ENCODE measurements at places on chromosomes 3 and 15.

DNA sequence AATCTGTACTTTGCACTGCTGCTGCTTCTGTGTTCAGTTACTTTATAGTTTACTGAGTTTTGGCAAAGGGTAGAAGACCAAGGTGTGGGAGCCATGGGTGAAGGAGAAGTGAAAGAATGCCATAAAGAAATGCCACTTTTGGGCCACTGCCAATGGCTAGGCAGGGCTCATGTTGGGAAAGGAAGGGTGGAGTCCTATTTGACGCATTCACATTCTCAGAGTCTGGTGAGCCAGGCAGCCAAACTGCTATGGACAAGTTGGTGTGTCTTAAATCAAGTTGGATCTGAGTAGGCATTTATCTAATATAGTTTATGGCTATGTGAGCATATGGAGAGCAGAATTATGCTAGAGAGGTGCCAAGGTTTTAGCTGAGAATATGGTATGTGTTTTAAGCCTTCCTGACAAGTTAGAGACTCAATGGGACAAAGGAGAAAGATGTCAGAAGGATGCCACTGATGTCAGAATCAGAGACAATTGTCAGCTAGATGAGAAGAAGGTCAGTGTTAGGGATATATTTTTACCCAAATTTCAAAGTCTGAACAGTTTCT is 296.1 kb downstream of the AGBL1 start:
- DNase-seq: no peak

- DNase-seq: no peak
Observed at GRCh38 chr3:67087788-67088187, 89.7 kb downstream of the KBTBD8 start.

GRCh38 chr3:27345959-27346865 is 23.0 kb downstream of the NEK10 start:
- DNase-seq: no peak

DNA sequence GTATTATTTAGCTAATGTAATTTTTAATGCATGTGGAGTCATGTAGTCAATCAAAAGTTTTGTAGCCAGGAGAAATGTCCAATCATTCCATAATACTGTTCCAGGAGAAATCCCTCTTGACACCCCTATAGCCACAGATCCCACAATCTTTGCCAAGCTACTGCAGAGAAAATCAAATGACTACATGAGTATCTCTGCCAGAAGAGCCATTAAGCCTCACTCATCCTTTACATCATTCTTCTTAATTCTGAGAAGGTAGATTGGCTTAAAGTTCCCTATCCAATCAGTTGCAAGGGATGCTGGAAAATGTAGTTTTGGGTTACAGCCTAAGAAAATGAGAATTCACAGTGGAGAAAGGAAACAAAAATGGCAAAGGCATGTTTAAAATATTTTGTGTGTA is 502.1 kb downstream of the ZBBX start:
- no peak for DNase-seq

GRCh38 chr3:155853214-155854140 is 750 bp downstream of the SLC33A1 start:
- peak; percentile 21 for DNase-seq

DNA sequence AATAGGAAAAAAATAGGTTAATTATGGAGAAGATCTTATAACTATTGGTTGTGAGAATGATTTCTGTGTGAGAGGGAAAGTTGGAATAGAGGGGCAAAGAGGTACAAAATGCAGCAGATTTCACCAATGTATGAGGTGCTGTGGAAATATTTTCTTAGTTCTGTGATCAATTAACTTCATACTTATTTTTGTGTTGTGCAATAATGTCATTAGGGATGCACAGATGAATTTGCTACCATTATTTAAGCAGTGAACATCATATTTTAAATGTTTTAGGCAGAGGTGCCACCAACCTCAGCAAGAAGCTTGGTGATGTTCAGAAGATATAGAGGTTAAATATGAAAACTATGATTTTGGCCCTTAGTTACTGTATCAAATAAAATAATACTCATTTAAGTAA is 21.6 kb downstream of the MBNL1 start:
- no peak for DNase-seq

DNA sequence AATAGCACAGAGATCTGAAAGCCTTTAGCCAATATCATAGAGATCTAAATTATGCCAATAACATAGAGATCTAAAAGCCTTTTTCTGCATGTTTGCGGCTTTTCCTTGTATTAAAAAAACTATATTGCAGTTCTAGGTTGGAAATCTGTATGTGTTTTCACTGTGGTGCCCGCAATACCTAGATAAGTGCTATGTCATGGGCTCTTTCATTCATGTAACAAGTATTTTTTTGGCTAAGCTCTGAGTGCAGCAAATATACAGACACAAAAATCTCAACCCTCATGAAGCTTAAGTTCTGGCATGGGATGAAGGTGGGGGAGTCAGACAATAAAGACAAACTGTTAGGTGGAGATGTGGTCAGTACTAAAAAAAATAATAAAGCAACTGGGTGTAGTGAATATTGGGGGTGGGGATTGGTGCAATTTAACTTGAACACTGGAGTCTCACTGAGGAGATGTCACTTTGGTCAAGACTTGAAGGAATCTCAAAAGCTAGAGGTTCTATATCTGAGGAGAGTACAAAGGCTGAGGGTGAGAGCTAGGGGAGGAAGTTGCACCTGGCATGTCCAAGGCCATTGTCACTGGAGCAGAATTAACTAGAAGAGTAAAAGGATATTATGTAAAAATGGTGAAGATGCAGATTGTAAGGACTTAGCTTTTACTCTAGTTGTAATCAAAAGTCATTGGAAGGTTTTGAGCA is 973 bp downstream of the BUB1B start:
- DNase-seq: no peak

- no peak for DNase-seq
Observed at GRCh38 chr15:56059716-56060115, 66.3 kb upstream of the NEDD4 start.

- no peak for DNase-seq
Observed at GRCh38 chr3:151327571-151328198, 1.7 kb downstream of the P2RY13 start.

DNA sequence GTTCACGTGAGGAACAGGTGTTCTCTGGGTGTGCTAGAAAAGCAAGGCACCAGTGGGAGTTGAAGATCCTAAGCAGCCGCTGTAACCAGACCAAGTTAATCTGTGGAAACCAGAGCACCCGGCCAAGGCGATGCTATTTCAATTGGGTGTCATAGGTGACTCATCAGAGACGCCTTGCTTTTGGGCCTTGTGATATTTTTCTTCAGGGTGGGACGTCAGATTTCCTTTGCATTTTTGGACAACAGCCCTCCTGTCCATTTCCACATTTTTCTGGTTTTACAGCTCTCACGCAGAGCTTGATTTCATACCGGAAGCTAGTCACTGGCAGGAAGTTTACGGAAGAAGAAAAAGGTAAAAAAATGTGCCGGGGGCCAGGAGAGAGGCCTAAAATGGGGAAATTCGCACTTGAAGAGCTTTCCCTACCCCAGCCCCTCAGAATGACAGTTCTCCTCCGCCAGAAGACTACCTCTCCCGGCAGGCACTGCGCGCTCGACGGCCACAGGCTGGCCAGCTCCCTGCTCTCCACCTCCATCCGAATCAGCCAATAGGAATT is 471 bp upstream of the KBTBD8 start:
- no peak for DNase-seq

GRCh38 chr3:141056751-141057171 is 5.6 kb downstream of the SPSB4 start:
- no peak for DNase-seq

- no peak for DNase-seq
Observed at GRCh38 chr3:59300733-59301132, 250.9 kb upstream of the CFAP20DC start.

DNA sequence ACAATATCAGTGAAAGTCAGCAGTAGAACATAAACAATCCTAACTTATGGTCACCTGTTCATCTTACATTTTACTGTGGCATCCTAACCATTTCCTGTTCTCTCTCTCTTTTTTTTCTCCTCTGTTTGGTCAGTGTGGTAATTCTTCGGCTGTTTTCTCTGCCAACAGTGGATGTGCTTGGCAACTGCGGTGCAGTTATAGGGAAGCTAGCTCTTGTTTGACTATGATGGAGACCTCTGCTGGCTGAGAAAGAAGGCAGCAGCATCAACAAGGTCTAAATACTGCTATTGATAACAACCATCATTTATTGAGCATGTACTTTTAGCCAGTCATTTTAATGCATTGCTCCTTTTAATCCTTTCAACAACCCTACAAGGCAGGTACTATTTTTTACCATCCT is 723 bp upstream of the DRD3 start:
- DNase-seq: no peak

DNA sequence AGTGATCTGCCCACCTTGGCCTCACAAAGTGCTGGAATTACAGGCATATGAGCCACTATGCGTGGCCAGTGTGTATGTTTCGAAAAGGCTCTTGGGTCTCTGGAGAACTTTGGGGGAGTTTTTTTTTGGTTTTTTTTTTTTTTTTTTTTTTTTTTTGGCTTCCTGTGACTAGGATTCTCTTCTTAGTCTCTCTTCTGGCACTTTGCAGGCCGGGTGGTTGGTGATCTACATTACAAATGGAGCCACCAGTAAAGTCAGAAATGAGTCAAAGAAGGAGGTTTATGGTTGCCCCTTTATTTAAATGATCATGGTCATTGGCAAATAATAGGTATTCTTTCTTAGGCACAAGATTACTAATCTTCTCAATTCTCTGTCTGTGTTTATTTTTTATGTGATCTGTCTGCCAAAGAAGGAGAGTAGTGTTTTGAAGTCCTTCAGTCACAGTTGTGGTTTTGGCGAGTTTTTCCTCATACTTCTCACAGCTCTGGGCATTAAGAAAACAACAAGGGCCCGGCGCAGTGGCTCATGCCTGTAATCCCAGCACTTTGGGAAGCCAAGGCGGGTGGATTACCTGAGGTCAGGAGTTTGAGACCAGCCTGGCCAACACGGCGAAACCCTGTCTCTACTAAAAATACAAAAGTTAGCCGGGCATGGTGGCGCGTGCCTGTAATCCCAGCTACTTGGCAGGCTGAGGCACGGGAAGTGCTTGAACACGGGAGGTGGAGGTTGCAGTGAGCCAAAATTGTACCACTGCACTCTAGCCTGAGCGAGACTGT is 38.3 kb downstream of the PDE8A start:
- no peak for DNase-seq

GRCh38 chr3:15896500-15896899 is 98.7 kb upstream of the ANKRD28 start:
- DNase-seq: no peak

DNA sequence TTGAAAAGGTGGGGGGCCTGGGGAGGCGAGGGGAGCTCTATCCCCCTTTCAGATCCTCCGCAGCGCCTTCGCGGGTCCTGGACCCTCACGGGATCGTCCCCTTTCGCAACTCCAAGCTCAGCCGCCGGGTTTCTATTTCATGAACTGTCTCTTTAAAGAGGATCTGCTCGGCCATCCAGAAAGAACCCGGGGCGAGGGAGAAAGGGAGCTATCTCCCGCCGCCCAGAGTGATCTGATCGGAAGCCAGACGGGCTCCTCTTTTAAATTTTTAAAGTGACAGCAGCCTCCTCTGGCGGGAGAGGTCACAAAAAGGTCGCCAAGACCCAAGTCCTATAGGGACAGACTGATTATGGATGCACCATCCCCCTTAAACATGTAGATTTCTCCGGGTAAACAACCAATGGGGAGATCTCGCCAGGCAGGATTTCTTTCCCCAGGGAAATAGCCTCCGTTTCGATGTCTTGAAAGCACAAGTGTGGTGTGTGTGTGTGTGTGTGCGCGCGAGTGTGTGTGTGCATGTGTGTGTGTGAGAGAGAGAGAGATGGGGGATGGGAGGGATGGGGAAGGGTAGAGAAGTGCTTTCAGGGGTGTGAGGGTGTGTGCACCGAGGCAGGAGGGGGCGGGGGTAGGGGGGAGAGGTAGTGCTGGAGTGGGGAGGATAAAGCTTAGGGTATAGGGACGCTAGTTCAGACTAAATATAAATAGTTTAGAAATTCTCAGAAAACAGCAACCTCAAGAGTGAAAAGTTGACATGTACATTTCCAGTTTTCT is 516.1 kb downstream of the MECOM start:
- no peak for DNase-seq

DNA sequence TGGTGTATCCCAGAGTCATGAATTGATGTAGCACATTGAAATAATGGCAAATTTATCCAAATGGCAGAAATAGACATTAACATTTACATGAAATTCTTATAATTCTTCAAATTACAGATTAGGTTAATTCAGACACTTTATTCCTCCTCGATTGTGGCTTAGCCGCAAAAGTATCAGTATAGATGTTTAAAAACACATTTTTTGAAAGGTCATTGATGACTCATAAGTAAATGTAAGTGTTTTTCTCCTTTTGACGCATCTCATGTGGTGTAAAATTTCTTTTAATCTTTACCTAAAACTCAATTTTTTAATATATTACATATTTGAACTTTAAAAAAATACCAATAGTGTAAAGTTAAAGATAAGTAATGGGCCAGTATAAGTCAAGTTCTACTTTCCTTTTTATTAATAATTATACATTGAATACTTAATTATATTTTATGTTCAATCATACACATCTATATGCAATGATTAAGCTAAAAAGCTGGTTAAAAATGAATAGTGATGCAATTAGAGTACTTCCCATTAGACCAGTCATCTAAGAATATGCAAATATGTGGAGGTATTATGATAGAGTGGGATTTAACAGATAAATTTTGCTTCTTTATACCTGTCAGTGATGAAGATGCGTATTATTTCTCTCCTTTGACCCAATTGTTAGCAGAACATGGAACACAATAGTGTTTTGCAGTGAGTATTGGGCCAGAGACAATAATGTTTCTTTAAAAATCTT is 678.1 kb upstream of the DPPA4 start:
- no peak for DNase-seq

DNA sequence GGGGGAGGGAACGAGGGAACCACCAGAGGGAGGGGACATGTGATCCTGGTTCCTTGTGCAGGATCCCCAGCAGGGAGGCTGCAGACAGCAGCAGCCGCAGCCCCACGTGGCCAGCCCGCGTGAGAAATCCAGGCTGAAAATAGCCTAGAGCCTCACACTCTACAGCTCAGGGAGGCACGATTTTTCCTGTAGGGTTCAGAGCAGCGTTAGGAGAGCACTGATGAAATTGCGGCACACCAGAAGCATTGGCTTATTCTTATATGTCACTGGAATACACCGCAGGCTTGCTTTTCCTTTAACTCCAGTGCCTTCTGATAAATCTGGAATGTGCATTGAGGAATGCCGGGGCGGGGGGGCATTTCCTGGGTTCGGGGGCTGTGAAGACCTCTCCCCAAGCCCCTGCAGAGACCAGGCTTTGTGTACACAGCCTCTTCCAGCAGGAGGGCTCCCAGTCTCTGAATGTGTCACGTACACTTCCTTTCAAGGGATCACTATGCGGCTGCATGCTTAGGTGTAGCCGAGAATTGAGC is 193.0 kb downstream of the ATP10A start:
- DNase-seq: no peak

GRCh38 chr3:59127071-59127470 is 77.2 kb upstream of the CFAP20DC start:
- DNase-seq: no peak

DNA sequence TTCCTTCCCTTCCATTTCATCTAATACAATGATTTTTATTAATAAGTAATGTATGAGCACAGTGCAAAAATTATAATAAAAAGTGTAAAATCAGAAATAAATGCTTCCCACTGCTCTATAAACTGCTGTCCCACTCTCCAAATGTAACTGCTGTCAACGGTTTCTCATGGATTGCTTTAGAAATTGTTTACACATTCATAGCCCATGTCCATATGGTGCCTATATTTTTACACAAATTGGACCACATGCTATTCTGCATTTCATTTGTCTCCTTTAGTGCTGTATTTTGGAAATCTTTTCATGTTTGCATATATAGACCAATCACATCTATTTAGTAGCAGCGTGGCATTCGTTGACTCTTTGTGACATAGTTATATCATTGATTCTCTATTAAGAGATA is 164.7 kb upstream of the SLCO3A1 start:
- DNase-seq: no peak

GRCh38 chr3:172307141-172307560 is 141.1 kb downstream of the GHSR start:
- no peak for DNase-seq

Data from T-helper 9 cell (primary cell).